ENCODE measurements at places on chromosomes 7 and 10.

- DNase-seq: no peak
These were observed 264.6 kb downstream of the WDR37 start for GRCh38 chr10:1320739-1321320.

DNA sequence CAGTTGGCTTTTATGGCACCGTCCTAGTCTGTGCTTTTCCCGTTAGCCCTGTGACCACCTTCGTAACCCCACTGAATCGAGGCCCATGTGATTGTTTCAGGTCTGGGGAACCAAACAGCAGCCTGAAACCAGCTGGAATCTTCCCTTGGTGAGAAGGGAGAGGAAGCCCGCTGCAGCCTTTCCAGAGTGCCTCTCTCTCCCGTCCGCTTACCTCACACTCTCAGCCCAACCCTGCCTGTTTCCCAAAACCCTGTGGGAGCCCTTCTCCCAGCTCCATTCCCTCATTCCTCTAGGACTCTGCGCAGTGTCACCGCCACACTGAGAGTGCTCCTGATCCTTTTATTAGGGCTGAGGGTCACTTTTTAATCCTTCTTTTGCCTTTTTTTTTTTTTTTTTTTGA lies 139.6 kb downstream of the WDR37 start:
- no peak for DNase-seq

- peak; percentile 84 for DNase-seq
These were observed 29.5 kb upstream of the PFKFB3 start for GRCh38 chr10:6173203-6173602.

DNA sequence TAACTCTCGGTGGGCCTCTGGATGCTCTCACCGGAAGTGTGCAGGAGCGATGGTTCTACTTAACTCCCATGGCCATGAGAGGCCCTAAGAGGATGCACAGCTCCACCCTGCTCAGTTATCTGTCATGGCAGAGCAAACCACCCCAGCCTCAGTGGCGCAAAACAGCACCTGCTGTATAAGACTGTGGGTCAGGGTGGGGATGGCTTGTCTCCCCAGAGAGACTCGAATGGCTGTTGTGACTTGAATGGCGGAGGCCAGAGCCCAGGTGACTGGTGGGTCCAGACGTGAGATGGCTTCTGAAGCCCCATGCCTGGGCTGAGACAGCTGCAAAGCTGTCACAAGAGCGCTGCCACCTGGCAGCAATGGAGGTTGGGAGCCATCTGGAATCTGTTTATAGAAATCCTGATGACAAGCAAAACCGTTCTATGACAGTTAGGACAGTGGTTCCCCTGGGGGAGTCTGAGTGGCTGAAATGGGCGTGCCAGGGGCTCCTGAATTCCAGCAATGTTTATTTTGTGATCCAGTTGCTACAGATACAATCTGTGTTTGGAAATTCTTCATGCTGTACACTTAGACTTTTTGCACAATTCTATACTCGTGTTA lies 490.5 kb downstream of the TCERG1L start:
- DNase-seq: no peak

- no peak for DNase-seq
These were observed 794 bp downstream of the PCGF6 start for GRCh38 chr10:103350175-103350516.

GRCh38 chr7:7895004-7895650 lies 73.5 kb upstream of the GLCCI1 start:
- no peak for DNase-seq

- no peak for DNase-seq
These were observed 117.2 kb downstream of the ANLN start for GRCh38 chr7:36506820-36507219.

- DNase-seq: no peak
These were observed 315.9 kb upstream of the SEMA3A start for GRCh38 chr7:84510505-84510904.

DNA sequence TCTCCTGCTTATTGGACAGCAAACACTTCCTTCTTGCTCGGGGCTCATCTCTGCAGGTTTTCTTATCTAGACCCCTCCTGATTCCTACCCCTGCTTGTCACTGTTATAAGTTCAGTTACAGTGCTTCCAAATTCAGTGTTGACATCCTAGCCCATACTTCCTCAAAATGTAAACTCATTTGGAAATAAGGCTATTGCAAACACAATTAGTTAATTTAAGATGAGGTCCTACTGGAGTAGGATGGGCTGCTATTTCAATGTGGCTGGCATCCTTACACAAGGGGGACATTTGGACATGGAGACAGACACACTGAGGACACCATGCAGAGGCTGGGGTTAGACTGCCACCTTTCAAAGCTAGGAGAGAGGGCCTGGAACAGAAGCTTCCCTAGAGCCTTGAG lies 85.2 kb upstream of the NPVF start:
- no peak for DNase-seq

DNA sequence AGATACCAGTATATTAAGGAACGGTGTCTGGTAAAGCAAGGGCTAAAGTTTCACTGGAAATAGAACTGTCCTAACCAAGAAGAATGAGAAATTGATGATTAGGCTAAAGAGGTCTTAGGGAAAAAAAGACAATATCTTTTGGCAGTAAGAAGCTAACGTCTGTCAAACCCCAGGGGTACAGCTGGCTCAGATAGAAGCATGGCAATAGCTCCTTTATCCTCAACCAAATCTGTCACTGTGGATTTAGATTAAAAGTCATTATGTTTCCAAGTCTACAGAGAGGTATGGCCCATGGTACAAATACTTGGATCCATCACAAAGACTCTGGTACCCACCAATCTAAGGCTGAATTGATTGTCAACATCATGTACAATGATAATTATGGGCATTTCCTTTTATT lies 8.6 kb upstream of the SLC16A9 start:
- no peak for DNase-seq

- no peak for DNase-seq
These were observed 295.0 kb downstream of the BICC1 start for GRCh38 chr10:58807629-58808022.

- no peak for DNase-seq
These were observed 5.6 kb downstream of the LRRTM3 start for GRCh38 chr10:66931340-66931948.

DNA sequence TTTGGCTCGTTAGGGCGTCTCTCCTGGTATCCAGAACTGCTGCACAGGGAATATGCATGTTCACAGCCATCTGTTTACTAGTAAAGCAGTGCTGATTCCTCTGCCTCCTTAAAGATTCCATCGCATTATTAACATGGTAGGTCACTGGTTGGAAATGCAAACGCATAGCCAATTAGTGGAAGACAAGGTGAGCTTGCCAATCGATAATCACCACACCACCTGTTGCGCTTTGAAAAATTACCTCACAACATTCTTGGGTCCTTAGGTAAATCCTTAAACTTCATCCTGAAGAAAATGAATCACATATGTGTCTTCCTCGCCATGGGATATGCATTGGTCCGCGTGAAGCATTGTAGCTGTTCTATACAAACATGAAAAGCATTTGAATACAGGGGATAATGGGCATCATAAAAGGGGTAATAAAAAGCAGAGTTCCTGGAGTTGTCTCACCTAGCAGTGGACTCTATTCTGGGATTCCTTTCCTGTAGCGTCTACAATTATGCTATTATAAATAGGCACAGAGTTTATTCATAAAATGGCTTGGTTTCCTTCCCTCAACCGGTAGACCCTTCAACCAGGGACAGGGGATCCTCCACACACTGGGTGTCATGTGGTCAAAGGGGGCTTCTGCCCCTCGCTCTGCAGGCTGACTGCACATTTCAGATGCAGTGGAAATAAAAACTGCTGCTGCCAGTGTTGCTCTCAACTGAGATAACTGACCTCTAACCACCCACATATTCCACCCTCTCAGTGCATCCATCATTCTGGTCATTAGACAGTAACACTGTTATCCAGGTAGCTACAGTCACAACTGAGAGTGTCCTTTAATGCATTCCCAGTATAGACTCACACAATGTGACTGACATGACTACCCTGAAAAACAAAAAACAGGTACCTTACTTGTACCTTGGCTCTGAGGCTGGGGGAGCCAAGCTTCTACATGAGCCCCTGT lies 389.2 kb upstream of the NFE2L3 start:
- no peak for DNase-seq

Measured in stimulated activated naive CD4-positive, alpha-beta T cell (primary cell).